ENCODE measurements at places on chromosomes 13 and 19. TPM values are rescaled to one million over a fixed set of nuclear protein-coding genes. Genes with fewer than 3 reads are reported as not detected.

The C5AR1 gene
- 2.0 TPM for total RNA-seq

The ZNF799 gene
- total RNA-seq: 7.9 TPM

The GRK1 gene
- 25.6 TPM for total RNA-seq

The ZIC5 gene
- total RNA-seq: 10.4 TPM

The ADAMTSL5 gene
- 5.2 TPM for total RNA-seq

The DMKN gene
- 31.8 TPM for total RNA-seq

The IZUMO1 gene
- not detected for total RNA-seq
